Activated CD4-positive, alpha-beta T cell treated with anti-CD3 and anti-CD28 coated beads for 36 hours (primary cell): ENCODE measurements at places on chromosomes 16 and 17. TPM values are rescaled to one million over a fixed set of nuclear protein-coding genes. Genes with fewer than 3 reads are reported as not detected.
A peak's percentile ranks its signal among the peaks of the same experiment; 100 is the strongest.

CDH3 gene
- total RNA-seq: 7.3 TPM

TBC1D3E gene
- total RNA-seq: not detected

GPRC5B gene
- 0.11 TPM for total RNA-seq

DHRS7C gene
- total RNA-seq: not detected

SLC16A13 gene
- total RNA-seq: 9.6 TPM

SGCA gene
- 0.26 TPM for total RNA-seq

FAM20A gene
- total RNA-seq: not detected

SLC5A11 gene
- total RNA-seq: not detected

GRCh38 chr16:75965504-75966374, 239.4 kb upstream of the CPHXL start:
- no peak for DNase-seq

DNA sequence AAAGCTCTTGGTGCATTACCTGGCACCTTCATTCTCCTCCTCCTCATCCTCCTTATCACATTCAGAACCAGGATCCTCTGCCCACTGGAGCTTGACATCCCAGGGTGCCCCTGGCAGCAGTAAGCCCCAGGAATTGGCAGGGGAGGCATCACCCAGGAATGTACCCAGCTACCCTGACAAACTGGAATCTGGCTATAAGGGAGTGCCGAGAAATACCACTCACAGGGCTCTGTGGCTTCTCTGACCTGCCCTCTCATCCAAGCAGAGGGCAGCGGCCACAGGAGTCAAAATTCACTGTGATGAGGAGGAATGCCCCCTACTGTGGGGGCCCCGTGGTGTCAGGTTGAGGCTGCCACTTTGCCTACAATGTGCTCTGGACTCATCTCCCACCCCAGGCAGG, 19.6 kb downstream of the MPP3 start:
- DNase-seq: no peak

DNA sequence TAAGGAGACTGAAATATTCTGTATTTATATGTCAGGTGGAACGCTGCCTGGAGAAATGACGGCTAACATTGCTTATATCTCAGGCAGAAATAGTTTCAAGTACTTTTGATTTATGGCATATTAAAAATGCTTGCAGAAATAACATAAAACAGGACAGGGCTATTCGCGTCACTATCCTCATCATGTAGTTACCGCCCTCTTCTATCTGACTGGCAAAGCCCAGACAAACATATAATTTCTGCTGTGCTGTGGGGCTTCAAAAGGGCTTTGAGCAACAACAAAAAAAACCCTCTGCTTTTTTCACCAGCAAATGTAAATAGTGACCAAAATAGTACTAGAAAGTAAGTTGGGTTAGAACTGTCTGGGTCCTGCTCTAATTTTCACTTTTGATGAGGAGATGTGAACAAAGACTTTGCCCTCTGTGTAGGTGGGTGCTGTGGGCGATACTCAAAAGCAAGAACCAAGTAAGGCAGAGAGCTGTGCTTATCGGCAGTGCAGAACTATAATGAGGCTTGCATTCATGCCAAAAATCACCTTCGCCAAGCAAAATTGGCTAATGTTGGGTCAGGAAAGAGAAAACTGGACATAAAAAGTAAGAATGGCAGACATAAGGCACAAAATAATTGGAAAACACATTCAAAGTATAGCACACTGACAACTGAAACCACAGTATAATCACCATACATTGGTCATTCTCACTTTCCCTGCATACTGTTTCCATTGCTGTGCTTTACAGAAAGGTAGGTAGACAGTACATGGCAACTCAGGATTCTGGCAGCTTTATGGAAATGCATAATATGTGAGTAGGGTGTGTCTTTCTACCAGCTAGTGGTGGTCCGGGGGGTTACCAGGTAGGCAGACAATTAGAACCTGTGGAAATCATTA, 151.2 kb upstream of the AXIN2 start:
- DNase-seq: no peak

- DNase-seq: peak; percentile 28
Observed at GRCh38 chr16:75580-76501, 2.2 kb upstream of the MPG start.

DNA sequence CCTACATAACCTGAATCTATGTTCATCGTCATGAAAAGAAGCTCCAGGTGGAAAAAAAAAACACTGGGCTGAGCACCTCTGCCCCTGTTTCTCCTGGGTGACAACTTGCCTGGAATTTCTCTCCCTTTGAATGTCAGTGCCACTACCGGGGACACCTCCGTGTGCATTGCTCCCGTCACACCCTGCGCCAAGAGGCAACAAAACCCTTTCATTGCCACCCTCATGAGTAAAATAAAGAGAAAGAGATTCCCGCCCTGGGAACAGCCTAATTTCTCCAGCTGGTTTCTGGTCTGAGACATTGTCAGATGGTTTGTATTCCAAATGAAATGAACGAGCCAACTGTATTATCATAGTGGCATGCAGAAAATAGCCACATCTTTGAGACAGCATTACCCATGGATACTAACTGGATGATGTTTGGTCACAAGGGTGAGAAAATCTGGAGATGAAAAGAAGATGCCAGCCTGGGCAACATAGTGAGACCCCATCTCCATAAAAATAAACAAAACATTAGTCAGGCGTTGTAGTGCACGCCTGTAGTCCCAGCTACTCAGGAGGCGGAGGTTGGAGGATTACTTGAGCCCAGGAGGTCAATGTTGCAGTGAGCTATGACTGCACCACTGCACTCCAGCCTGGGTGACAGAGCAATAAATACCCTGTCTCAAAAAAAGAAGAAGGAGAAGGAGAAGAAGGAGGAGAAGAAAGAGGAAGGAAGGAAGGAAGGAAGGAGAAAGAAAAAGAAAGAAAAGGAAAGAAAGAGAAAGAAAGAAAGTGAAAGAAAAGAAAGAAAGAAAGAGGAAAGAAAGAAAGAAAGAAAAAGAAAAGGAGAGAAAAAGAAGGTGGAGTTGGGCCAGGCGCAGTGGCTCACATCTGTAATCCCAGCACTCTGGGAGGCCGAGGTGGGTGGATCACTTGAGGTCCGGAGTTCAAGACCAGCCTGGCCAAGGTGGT, 42.2 kb upstream of the ADCY9 start:
- no peak for DNase-seq

- peak; percentile 64 for DNase-seq
Observed at GRCh38 chr16:89363621-89364393, 126.6 kb downstream of the ANKRD11 start.

DNA sequence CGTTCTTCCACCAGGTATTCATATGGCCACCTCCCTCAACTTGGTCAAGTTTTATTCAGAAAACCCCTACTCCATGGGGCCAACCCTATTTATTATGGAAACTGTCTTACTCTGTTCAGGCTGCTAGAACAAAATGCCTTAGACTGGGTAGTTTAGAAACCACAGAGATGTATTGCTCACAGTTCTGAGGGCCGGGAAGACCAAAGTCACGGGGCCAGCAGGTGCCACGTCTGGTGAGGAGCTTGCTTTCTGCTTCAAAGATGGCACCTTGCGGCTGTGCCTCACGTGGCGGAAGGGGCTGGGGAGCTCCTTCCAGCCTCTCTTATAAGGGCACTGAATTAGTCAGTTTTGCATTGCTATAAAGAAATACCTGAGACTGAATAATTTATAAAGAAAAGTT, 74.3 kb downstream of the AXIN2 start:
- peak; percentile 44 for DNase-seq

- DNase-seq: peak; percentile 61
Observed at GRCh38 chr17:10198509-10199249, at the start of gene GAS7. GAS7 (minus strand) TSS chr17:10198606.

GRCh38 chr17:32659419-32659842, 172.6 kb downstream of the CDK5R1 start:
- peak; percentile 81 for DNase-seq

GRCh38 chr17:38329284-38329683, 14.5 kb downstream of the GPR179 start:
- DNase-seq: no peak

- DNase-seq: no peak
Observed at GRCh38 chr17:79859676-79860615, 20.7 kb upstream of the CBX4 start.

- no peak for DNase-seq
Observed at GRCh38 chr16:72162105-72162692, 9.8 kb downstream of the PMFBP1 start.

DNA sequence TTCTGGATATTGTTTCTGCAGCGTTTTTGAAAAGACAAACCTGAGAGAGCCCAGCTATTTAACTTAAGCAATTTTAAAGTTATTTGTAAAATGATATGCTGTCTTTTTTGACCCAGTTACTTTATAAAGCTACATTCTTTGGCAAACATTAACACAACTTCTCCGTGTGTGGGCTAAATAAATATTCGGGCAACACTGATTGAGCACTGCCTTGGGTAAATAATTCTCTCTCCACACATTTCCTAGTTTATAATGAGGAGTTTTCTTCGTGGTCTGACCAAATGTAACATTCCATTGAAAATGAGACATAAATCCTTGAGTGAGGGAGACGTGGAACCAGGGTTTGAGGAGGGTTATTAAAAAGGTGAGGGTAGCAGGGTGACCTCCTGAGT, 142.8 kb downstream of the WWOX start:
- no peak for DNase-seq

DNA sequence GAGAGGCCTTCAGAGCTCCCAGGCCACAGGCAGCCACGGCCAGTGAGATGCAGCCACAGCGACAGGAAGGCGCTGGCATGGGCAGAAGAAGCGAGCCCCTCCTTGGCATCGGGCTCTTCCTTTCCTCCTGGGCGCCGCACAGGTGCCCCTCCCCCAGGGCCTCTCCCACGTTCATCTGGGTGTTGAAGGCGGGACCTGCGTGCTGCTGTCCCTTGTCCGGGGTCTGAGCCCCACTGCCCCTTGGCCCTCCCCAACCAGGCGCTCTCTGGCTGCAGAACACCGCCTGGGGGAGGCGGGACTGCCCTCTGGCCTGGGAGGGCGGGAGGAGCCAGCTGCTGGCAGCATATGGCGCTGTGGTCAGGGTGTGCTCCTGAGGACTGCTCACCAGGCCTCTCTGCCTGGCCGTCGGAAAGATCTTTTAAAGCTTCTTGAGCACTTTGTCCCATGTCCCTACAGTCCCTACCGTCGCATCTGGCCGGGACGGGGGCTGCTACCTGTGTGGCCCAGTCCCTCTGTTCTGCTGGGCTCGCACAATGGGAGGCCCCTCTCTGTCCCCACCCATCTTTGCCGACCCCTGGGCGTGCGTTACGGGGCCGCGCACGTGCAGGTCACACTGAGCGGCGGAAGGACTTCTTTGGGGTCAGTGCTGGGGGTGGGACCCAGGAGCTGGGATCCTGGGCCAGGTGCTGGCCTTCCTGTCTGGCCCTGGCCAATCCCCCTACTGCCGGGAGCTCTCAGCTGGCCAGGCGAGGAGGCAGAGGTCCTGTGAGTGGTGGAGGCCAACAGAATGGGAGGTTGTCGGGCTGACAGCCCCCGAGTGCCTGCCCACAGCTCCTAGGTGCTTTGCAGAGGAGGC, 1.7 kb downstream of the SLC25A10 start:
- DNase-seq: no peak
